ENCODE measurements at places on chromosomes 6 and 20.

DNA sequence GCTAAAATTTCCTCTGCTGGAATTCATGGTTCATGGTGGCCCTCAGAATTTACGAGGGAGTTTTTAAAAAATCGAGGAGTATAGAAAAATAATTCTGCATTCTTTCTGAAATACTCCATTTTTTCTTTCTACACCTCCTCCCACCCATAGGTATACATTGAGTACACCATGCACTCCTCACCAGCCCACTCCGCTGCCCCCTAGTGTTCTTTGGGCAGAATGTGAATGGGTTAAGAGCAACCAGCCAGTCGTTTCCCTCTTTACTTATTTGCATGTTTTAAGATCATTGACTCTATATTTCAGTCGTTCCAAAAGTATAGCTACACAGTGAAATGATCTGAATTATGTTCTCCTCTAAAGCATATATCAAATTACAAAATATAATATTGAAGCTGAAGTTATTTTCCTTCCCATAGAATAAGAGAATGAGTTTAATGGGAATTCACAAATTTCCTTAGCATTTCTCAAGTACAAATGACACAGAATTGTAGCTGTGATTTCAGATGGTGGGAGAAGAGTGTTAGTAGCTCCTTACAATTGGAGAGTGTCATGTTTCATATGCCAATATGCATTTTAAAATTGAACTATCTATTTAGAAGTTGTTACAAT lies 977.7 kb upstream of the SLC35B3 start:
- DNase-seq = peak; percentile 75

GRCh38 chr6:144131248-144131709 lies 19.0 kb upstream of the STX11 start:
- DNase-seq = no peak

DNA sequence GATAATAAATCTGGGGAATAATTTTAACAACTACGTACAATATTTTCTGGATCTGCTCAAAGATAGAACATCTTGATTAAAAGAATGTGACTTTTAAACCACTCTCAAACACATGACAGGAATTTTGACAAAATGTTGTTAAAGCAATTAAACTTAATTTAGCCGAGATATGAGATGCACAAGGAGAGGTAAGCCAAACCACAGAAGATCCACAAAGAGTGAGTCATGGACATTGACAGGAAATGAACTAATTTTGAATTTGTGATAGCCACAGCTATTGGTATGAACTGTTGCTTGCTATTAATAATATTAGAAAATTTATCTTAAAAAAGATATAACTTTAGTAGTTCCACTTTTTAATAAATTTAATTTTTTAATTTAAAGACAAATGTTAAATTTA lies 27.8 kb upstream of the VGLL2 start:
- no peak for DNase-seq

DNA sequence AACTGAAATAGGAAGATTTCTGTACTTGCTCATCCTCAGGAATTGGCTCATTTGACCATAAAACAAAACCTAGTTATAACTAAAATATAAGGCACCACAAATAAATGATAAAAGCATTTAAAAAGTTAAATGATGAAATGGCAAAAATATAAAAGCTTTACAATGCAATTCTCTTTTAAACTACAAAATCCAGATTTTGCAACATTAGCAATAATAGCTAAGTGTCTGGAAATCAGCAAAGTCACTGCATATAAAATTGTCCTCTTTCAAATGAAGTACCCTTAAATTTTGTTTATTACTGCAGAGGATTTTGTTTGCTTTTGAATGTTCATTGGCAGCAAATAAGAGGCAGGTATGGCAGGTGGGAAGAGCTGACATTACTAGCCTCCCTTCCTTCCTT lies 270.4 kb upstream of the RSPO3 start:
- no peak for DNase-seq

DNA sequence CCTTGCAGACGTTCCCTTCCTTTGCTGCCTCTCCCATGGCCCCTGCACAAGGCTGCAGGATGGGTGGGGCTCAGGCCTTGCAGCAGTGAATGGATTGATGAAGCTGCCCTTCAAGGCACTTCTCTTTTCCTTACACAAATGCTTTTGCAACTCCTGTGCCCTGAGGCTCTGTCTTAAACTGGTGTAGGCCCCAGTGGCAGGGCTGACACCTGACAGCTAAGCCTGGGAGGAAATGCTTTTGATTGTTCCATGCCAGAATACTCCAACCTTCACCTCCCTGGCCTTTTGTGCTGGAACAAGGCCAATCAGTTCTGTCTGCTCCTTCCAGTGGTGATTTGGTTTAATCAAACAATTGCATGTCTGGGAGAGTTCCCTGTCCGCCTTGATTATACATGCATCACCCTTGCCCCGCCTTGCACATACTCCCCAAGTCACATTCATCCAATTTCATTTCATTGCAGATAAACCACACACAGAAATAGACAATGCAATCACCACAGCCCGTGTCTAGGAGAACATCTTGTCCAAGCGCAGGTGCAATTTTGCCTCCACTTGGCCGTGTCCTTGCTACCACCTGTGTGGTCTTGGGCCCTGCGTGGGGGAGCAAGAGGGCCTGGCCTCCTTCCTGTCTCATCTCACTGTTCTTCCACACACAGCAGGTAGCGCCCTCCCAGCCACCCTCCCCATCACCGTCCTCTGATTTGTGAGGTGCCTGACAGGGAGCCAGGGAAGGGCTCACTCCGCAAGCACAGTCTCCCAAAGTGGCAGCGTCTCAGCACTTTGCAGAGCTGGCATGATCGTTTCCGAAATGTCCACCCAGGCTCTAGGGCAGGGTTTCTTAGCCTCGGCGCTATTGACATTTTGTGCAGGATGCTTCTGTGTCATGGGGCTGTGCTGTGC lies 120.4 kb downstream of the CDH26 start:
- DNase-seq = no peak

- no peak for DNase-seq
These were observed 66.3 kb upstream of the KCNK16 start for GRCh38 chr6:39388606-39389483.

GRCh38 chr6:112881828-112882780 lies 535.0 kb downstream of the RFPL4B start:
- DNase-seq = no peak

GRCh38 chr20:7608250-7608649 lies 332.0 kb downstream of the HAO1 start:
- peak; percentile 41 for DNase-seq

DNA sequence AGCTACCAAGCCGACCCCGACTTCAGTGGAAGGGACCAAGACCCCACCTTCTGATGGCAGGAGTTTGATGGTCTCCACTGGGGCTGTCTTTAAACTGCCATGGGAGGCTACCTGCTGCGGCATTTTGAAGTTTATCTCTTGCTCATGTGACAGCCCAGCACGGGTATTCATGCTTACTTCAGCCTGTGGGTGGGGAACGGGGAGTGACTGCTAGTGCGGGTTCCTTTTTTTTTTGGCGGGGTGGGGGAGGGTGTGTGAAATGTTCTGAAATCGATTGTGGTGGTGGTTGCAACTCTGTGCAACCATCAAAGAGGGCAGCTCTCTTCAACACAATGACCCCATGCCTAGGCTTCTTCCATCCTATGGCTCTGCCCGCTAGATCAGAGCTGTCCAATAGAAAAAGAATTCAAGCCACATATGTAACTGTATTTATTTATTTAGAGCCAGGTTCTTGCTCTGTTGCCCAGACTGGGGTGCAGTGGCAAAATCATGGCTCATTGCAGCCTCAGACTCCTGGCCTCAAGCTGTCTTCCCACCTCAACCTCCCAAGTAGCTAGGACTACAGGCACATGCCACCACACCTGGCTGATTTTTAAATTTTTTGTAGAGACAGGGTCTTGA lies 53.7 kb downstream of the PPP1R16B start:
- no peak for DNase-seq

DNA sequence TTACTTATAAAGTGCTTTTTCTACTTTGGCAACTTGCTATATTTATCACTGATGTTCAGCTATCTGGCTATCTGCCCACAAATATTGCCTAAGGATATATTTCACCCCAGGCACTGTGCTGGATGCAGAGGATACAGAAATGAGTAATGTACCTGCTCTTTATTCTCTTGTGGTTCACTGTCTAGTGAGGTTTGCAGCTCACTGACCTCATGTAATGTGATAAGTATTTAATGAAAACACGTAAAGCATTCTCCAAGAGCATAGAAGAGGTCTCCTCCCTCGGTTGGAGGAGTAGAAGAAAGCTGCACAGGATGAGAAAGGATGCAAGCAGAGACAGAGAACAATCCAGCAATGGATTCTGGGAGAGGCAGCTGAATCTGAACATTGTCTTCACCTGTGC lies 610.7 kb downstream of the CBLN4 start:
- DNase-seq = no peak

DNA sequence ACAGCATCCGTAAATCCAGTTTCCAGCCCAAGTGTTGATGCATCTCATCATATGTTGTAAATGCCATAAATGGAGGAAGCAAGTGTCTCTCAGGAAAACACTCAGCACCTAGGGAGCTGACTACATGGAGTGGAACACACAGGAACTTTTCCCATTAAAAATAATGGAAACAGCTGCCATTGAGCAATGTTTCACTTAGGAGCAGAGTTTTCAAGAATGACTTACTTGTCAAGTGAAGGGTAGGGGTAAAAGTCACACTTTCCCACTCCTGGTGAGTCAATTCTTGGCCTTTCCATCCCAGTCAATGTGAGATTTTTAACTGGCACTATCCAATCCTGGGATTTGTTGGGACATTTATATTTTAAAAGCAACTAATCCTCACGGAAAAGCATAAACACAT lies 119.4 kb upstream of the ASF1A start:
- no peak for DNase-seq

DNA sequence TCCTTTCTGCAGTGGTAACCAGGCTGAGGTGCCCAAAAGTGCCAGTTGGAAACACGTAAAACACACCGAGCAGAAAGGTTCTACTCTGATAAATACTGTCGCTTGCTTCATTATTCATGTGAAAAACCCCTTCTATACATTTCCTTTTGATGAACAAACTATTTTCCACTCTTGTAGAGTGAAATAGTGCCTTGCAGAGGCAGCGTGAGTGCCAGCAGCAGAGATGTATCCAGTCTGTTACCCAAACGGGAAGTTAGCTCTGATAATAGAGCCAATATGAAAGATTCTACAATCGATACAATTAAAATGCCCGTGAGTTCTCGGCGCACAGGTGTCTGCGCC lies 1.5 kb downstream of the ZBTB46 start:
- no peak for DNase-seq

DNA sequence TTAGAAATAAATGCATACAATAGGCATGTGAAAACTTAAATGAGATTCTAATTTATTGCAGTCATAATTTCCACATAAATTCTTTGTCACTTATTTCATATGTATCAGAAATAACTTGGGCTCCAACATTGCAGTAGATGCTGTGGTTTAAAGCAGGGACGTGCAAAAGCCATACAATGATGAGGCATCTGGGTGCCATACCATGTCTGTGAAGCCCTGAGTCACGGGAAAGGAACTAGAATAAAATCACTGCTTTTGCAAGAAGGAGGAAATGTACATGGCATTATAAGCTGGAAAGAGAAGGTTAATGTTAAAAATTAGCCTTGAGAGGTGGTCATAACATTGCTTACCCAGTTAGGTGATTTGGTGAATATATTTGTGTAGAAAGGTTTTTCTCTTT lies 180.4 kb downstream of the SASH1 start:
- DNase-seq = no peak

- no peak for DNase-seq
These were observed 3.1 kb downstream of the PPP1R18 start for GRCh38 chr6:30683183-30683979.

DNA sequence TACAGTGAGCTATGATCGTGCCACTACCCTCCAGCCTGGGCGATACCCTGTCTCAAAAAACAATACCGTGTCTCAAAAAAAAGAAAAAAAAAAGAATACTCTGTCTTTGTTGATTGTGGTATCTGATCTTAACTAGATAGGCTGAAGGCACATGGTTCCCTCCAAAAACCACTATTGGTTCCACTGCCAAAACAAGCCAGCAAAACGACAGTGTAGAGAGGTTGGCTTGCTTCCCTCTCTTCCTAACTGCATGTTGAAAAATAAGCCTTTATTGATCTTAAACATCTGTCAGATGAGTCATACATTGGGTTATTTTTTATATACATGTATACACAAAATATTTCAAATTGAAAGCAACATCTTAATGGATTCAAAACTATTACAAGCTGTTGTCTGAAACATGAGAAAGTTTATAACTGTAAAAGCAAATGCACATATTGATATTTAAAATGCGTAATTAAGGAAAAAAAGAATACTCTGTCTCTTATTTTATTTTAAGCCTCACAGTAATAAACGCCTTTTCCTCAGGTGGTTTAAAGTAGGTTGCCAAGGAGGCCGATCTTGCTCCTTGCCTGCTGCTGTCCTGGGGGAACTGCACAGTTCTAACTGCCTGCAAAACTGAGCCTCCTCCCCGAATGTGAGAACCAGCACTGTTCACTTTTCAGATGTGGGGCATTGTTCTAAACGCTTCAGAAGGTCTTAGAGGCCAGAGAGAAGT lies 7.0 kb upstream of the NINL start:
- no peak for DNase-seq

- peak; percentile 69 for DNase-seq
These were observed 241.8 kb upstream of the BMP2 start for GRCh38 chr20:6525447-6526303.

GRCh38 chr20:50523552-50524167 lies 13.5 kb downstream of the PTPN1 start:
- no peak for DNase-seq

GRCh38 chr6:109714166-109714565 lies 23.1 kb downstream of the FIG4 start:
- no peak for DNase-seq

DNA sequence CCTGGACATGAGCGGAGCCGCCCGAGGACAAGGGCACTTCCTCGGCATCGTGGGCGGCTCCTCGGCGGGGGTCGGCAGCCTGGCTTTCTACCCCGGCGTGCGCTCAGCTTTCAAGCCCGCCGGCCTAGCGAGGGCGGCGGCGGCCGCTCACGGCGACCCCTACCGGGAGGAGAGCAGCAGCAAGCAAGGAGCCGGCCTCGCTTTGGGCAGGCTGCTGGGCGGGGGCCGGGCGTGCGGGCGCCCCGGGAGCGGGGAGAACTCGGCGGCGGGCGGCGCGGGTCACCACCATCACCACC lies 6.7 kb downstream of the PRDM13 start:
- peak; percentile 81 for DNase-seq

- DNase-seq = no peak
These were observed 88.2 kb downstream of the HIVEP2 start for GRCh38 chr6:142856624-142857232.

DNA sequence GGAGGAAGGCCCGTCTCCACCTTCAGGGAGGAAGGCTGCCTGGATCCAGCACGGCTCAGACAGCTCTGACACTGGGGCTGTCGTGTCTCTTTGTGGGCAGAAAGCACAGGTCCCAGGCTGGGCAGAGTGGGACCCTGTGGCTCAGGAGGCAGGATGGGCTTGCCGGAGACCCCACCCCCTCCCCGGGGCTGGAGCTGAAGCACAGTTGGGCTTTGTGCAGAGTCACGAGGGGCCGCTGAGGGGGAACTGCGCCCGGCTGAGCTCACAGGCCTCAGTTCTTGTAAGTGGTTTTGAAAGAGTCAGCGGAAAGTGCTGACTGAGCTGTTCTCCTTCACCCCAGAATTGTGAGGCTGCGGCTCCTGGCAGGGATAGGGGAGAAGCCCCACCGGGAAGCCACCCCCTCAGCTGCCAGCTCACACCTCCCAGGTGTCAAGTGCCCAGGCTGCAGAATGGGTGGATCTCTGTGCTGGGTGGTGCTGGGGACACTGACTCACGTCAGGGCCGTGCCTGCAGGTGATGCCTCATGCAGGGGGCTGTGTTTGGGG lies 145.5 kb upstream of the RNF24 start:
- DNase-seq = peak; percentile 39

- DNase-seq = peak; percentile 11
These were observed 275.8 kb upstream of the PRDM1 start for GRCh38 chr6:105810105-105810921.

- DNase-seq = peak; percentile 37
These were observed 117.5 kb downstream of the FLRT3 start for GRCh38 chr20:14219801-14220461.

GRCh38 chr6:121670511-121670910 lies 235.1 kb downstream of the GJA1 start:
- DNase-seq = no peak
